ENCODE measurements at places on chromosomes 2 and 18. TPM values are rescaled to one million over a fixed set of nuclear protein-coding genes. Genes with fewer than 3 reads are reported as not detected.

Gene CROCC2
- not detected for total RNA-seq

DNA sequence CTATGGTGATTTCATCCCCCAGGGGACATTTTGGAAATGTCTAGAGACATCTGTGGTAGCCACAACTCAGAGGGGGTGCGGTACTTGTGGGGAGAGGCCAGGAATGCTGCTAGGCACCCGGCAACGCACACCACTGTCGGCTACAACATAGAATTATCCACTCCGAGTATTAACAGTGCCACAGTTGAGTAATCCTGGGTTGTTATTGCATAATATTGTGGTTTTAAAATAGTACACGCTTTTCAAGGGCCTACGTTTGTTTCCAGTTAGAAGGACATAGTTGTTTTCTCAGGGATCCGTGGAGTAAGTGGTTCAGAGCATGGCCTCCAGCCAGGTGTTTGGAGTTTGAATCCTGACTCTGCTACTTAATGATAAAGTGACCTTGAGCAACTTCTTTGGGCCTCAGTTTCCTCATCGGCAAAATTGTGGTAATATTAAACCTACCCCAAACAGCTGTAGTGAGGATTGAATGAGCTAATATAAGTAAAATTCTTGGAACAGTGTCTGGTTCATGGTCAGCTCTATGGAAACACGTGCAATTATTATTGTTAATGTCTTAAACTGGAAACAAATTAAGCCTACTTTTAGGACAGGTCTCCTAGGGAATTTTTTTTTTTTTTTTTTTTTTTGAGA, 24.5 kb downstream of the CYP27A1 start:
- peak; percentile 29 for DNase-seq

DNA sequence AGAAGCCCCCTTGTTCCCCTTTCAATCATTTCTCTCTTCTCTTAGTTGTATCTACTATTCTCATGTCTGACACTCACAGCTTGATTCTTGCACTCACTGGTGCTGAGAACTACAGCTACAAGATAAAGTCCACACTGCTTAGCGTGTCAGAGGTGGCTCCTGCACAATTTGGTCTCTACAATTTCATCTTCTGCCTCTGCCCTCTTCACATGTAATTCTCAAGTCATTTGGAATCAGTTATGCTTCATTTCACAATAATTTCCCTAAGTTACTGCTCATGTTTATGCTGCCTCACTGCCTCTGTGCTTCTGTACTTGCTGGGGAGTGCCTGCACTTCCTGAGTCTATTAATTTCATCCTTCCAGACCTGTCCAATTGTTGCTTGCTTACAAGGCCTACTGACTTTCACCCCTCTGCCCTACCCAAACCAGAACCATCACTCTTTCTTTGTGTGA, 11.6 kb upstream of the NAB1 start:
- DNase-seq, result no peak

DNA sequence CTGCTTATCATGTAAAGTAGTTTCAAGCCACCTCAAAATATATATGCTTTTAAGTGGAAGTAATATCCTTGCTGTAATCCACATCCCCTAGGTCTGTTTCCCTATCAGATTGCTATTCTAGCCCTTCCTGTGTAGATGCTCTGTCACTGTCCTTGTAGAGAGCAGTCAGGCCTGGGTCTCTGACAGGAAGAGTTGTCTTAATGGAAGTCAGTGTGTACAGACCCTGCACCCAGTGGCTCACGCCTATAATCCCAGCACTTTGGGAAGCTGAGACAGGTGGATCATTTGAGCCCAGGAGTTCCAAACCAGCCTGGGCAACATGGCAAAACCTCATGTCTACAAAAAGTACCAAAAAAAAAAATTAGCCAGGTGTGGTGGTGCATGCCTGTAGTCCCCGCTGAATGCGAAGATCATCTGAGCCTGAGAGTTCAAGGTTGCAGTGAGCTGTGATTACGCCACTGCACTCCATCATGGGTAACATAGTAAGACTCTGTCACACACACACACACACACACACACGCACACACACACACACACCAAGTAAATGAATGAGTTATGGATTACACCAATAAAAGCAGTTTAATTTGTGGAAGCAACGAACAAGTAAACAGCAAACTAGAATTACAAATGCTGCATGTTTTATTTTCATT, 70.2 kb upstream of the DSC1 start:
- DNase-seq, result no peak

Data from SJSA1 (cell line).